ENCODE measurements at places on chromosomes 3 and 15. TPM values are rescaled to one million over a fixed set of nuclear protein-coding genes. Genes with fewer than 3 reads are reported as not detected.

ROPN1 gene
- not detected for total RNA-seq

CELF6 gene
- not detected for total RNA-seq

NEK10 gene
- 27.6 TPM for total RNA-seq

ANKRD63 gene
- not detected for total RNA-seq

CIB1 gene
- total RNA-seq: 57.3 TPM

CHST13 gene
- total RNA-seq: not detected

ALDH1L1 gene
- 4.8 TPM for total RNA-seq

RYK gene
- 137 TPM for total RNA-seq

TXNRD3 gene
- total RNA-seq: 9.0 TPM

ACVR2B gene
- total RNA-seq: 1.9 TPM

DUOXA2 gene
- not detected for total RNA-seq

P2RY12 gene
- not detected for total RNA-seq

KCNMB3 gene
- 0.85 TPM for total RNA-seq

MUC20 gene
- 0.38 TPM for total RNA-seq

SSUH2 gene
- not detected for total RNA-seq

TGM4 gene
- total RNA-seq: not detected

RTP3 gene
- not detected for total RNA-seq

CNTN4 gene
- total RNA-seq: not detected

IQCF5 gene
- total RNA-seq: not detected

CISH gene
- 0.28 TPM for total RNA-seq

ERICH6 gene
- total RNA-seq: under 0.01 TPM

KNG1 gene
- total RNA-seq: not detected
